Activated naive CD4-positive, alpha-beta T cell (primary cell): ENCODE measurements at places on chromosomes 13 and 19.

- no peak for DNase-seq
Measured at GRCh38 chr13:114043421-114044053, 69.7 kb upstream of the C13orf46 start.

GRCh38 chr19:570937-571565 is 1.3 kb upstream of the BSG start:
- peak; percentile 40 for DNase-seq

DNA sequence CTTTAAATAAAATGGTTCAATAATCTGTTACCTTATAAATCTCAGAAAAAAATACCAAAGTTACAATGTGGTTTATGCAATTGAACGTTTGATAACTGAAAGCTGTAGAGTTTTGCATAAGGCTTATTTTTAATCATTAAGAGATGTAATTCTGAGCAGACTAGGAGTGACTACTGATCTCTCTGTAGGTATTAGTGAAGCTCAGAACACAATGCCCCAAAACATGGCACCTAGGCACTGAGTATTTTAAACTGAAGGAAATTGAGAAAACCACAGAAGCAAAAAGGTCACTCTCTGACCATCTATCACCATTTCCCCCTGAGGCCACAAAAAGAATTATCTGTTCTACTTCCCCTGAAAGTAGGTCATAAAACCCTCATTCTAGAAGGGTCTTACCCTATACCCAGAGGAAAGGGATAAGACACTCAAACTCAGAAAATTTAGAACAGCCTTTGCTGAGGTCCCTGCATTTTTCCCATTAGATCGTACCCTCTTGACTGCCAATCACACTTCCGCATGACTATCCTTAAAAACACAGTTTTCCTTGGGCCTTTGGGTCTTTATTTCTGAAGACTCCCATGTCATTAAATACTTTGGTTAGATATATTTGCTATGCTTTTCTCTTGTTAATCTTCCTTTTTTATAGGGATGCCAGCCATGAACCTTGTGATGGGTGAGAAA is 158.1 kb downstream of the PCDH9 start:
- DNase-seq, result no peak

- no peak for DNase-seq
Measured at GRCh38 chr19:35388277-35389054, 17.6 kb downstream of the GPR42 start.

DNA sequence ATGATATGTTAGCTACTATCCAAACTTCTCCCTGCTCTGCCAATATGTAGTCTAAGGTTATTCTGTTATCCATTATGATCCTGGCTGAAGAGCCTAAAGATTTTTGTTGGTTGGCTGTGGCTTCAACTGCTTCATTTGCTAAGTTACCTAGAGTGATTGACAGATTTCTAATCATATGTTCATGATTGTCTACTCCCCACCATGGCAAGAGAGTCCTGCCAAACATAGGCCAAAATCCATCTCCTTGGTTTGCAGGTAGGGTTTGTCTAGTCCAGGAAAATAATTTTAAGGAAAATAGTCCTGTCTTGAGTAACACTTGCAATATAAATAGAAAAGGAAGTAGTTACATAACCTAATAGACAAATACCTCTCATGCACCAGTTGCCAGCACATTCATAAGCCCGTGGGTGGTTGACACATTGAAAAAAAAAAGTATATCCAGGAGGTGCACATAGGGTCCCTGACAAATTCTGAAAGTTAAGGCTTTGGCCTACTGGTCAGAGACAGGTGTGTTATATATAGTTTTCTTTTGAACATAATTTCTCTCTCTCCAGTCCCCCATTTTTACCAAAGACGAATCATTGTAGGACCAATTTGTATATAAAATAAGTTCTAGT is 5.4 kb upstream of the CBY2 start:
- DNase-seq, result no peak

DNA sequence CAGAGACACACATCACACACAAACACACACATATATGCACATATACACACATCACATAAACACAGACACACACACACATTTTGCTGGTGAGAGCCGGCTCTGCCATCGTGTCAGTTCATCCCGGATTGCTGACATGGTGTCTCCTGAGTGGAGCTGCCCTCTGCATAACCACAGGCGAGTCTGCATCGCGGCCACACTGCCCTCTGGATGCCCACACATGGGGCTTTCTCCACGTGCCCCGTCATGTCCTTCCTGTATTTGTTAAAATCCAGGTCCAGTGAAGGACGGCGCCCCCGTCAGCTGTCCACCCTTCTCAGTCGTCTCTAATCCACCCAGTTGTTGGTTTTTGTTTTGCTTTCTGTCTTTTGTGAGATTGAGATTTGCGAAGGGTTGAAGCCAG is 52.6 kb upstream of the F7 start:
- DNase-seq, result no peak

DNA sequence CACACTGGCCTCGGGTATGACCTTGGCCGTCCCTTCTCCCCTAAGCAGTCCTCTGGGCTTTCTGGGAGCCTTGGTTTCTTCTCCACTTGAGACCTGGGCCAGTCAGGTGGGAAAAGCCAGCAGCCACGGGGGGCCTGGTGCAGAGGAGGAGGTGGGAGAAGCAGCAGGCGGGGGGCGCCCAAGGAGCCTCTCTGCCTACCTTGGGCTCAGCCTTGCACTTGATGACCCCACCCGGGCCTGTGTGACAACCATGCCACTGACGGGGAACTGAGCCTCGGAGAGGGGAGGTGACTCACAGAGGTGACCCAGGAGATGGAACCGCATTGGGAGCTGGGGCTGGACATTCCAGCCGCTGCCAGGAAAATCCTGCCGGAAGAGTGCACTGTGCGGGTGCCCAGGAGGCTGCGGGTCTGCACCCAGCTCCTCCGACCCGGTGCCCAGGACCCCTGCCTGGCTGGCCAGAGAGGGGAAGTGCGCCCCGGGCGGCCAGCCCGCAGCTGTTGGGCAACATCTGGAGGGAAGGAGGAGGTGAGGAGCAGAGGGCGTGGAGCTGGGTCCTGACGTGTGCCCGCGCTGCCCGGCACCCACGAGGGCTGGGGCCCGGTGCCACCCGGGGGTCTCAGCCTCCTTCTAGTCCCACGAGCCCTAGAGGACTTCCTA is 23.4 kb upstream of the SLC7A10 start:
- no peak for DNase-seq

DNA sequence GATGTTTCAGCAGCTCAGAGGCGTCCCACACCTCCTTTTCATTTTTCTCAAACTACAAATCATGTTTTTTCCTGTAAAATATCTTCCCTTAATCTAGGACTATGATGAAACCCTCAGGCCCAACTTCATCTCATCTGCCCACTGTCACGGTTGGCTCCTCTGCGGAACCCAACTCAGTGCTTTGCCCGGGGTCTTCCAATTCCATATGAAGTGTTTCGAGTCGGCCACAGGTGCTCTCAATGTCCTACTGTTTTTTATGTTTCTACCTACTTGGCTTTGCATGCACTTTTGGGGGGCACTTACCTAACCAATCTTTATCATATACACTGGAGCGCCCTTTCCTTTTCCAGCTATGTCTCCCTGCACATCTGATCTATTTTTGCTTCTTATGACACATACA is 28.1 kb downstream of the COL4A1 start:
- DNase-seq, result no peak

- DNase-seq, result no peak
Measured at GRCh38 chr19:4930664-4931063, 21.4 kb downstream of the UHRF1 start.

DNA sequence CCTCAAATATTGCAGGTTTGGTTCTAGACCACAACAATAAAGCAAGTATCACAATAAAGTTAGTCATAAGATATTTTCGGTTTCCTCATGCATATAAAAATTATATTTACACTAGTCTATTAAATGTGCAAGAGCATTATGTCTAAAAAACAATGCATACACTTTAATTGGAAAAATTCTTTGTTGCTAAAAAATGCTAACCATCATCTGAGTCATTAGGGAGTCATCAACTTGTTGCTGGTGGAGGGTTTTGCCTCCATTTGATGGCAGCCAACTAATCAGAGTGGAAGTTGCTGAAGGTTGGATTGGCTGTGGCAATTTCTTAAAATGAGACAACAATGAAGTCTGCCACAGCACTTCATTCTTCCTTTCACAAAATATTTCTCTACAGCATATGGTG is 422.3 kb upstream of the GPC6 start:
- no peak for DNase-seq

DNA sequence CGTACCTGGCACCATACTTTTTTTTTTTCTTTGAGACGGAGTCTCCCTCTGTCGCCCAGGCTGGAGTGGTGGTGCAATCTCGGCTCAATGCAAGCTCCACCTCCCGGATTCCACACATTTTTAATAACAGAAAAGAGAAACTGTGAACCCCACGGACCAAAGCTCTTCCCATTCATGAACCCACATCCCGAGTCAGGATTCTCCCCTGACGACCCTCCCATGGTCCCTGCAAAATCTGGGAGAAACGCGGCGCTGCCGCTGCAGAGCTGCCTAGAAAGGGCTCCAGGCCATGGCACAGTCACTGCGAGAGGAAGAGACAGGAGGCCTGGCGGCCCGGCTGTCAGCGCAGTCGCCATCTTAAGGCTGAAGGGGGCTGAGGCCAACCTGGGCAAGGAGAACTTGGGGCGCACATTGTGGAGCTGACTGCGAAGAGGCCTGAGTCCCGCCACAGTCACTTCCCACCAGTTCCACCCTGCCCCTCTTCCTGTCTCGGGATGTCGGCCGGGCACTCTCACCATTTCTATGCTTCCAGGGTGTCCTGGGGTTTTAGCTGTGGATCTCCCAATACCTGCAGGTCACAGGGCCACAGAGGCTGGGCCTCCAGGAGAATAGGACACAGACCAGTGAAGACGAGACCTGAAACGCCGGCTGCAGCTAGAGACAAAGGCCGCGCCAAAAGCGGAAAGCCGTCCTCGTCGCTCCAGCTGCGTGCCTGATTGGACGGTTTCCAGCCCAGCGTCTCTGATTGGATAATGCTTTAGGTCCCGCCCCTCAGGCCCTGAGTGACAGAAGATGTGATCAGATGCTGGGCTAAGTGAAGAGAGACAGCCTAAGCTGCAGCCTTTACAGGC is 71.0 kb downstream of the ZNF486 start:
- DNase-seq, result peak; percentile 63

DNA sequence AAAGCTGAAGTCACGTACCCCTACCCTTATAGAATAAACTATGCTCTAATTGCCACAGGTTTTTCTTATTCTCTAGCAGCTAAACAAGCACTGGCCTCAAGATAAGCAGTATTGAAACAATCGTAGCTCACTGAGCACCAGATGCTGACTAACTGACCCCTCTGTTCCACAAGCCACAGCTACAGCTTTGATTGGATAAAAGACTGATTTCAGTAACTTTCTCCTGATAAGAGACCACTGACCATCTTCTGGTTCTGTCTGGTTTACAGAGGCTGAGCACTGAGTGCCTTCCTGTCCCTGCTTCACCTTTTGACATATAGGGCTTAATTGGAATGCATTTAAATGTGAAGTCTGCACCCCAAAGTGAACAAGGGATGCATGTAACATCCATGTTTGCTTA is 8.4 kb upstream of the RAP2A start:
- no peak for DNase-seq

DNA sequence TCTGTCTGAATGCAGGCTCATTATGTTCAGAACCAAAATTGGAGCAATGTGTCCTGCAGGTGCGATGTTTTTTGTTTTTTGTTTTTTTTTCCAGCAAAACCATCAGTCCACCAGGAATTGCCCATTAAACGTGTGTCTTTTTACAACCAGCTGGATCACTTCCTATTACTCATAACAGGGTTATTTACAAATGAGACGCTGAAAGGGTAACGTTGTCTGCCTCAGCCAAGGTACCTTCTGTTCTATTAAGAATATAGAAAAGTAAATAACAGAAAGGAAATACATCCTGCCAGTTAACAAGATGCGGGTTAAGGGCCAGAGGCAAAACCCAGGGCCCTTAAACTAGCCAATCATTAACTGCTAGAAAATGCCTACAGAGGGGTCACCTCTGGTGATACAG is 590.4 kb downstream of the TBC1D4 start:
- no peak for DNase-seq

DNA sequence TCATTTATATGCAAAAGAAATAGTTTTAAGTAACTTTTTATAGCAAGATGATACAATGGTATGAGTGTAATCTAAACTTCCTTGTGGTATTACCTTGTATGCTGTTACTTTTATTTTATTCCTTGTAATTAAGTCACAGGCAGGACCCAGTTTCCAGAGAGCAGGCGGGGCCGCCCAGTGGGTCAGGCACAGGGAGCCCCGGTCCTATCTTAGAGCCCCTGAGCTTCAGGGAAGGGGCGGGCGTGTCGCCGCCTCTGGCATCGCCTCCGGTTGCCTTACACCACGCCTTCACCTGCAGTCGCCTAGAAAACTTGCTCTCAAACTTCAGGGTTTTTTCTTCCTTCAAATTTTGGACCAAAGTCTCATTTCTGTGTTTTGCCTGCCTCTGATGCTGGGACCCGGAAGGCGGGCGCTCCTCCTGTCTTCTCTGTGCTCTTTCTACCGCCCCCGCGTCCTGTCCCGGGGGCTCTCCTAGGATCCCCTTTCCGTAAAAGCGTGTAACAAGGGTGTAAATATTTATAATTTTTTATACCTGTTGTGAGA is 10.2 kb downstream of the PLPPR3 start:
- DNase-seq, result no peak
